ENCODE measurements at places on chromosomes 1 and 21.

GRCh38 chr1:151158326-151158725 lies 1.9 kb downstream of the TNFAIP8L2 start:
- no peak for DNase-seq

DNA sequence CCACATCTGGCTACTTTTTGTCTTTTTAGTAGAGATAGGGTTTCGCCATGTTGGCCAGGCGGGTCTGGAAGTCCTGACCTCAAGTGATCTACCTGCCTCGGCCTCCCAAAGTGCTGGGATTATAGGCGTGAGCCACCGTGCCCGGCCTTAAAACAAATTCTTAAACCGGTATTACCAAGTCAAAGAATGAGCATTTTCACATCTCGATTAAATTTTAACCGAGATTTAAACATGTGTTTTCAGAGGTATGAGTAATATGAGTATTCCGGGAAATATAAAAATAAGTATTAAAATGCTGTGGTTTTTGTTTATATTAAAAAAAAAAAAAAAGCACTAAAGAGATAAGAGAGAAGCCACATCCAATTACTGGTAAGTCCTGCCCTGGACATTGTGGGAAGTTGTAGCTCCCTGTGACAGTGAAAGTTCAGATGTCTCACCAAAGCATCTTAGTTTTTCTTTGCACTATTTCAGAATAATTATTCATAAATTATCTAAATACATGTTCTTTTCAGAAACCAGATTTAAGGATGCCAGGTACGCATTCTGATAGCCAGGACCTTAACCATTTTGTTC lies 24.9 kb downstream of the ZNF281 start:
- DNase-seq, result no peak

GRCh38 chr1:81549588-81550127 lies 251.1 kb upstream of the ADGRL2 start:
- DNase-seq, result no peak

DNA sequence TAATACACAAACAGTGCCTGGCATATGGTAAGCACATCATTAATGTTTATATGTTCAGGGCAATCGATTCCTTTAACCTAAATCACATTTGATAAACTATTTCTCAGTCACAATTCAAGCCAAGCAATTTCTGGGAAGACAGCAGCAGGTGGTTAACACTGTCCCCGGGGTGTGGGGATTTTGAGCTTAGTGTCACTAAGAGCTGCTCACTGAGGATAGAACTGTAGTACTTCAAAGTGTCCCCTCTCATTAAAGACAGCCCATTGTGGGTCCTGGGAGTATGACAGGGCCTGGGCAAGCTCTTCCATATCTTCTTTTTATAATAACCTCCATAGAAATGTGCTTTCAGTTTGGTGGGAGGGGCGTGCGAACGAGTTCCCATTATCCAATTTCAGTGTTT lies 8.4 kb upstream of the GALNT2 start:
- no peak for DNase-seq

- no peak for DNase-seq
Observed at GRCh38 chr1:115722221-115722620, 46.3 kb downstream of the CASQ2 start.

DNA sequence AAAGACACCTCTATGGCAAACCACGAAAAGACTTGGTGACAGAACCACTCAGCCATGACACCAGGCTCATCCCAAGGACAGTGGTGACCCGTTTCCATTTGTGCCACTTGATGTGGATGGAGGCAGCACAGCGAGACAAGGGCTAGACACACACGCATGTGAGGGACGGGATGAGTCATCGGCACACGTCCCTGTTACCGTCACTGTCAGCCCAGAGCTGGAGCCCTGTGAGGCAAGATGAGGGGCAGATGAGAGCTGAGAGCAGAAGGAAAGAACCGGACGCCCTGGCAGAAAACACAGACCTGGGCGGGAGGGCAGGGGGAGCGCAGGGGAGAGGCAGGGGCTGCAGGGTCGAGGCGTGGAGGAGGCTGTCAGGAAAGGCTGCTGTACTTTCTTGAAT lies 57.8 kb downstream of the SIK1 start:
- DNase-seq, result no peak

GRCh38 chr1:181097242-181097641 lies 8.7 kb downstream of the IER5 start:
- no peak for DNase-seq

GRCh38 chr1:223269006-223269405 lies 95.0 kb downstream of the SUSD4 start:
- DNase-seq, result no peak

DNA sequence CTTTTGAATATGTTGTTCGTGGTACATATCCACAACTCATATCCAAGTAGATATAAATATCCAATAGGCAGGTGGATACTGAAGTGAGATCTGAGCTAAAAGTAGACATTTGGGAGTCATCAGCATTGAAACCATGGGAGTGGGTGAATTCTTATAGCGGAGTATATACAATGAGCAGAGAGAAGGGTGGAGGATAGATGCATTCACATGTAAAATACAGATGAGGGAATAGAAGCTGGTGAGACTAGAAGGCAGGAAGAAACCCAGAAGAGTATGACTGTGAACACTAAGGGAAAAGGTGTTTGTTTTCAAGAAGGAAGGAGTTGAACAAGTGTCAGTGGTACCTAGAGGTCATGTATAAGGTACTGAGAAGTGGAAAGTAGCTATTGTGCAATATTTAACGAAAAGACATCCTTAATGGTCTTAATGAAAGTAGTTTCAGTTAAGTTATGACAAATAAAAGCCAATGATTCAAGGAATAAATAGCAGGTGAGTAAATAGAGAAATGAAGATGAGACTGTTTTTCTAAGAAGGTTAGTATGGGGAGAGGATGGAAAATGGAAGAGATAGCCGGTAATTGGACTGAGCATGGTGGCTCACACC lies 181.6 kb upstream of the CACYBP start:
- DNase-seq, result no peak

GRCh38 chr1:242872521-242872920 lies 348.0 kb upstream of the PLD5 start:
- no peak for DNase-seq

DNA sequence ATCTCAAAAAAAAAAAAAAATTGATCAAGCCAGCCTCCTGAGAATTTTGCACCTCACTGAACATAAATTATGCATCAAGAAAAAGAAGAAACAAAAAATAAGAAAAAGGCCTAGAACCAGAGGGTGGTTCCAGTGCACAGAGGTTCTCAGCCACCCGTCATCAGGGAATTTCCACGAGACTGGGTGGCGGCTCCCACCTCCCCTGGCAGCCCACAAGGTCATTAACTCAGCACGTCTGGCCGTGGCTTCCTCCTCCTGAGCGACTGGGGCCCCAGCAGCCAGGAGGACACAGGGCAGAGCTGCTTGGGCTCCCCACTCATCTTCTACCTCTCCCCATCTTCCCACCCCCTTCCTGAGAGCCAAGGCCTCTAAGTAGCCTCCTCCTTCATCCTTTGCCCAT lies 15.7 kb upstream of the TMEM51 start:
- DNase-seq, result no peak

Data from activated naive CD8-positive, alpha-beta T cell treated with anti-CD3 and anti-CD28 coated beads, Interleukin-2, amount 50 U/mL, for 16 hours (primary cell).